ENCODE measurements at places on chromosomes 2 and 18.

GRCh38 chr2:174717273-174717672 is 47.0 kb downstream of the CHRNA1 start:
- DNase-seq, result no peak

- DNase-seq, result no peak
Measured at GRCh38 chr2:194363878-194364277, 1293.1 kb upstream of the SLC39A10 start.

GRCh38 chr2:45211636-45212035 is 202.4 kb upstream of the SIX2 start:
- DNase-seq, result peak; percentile 27

DNA sequence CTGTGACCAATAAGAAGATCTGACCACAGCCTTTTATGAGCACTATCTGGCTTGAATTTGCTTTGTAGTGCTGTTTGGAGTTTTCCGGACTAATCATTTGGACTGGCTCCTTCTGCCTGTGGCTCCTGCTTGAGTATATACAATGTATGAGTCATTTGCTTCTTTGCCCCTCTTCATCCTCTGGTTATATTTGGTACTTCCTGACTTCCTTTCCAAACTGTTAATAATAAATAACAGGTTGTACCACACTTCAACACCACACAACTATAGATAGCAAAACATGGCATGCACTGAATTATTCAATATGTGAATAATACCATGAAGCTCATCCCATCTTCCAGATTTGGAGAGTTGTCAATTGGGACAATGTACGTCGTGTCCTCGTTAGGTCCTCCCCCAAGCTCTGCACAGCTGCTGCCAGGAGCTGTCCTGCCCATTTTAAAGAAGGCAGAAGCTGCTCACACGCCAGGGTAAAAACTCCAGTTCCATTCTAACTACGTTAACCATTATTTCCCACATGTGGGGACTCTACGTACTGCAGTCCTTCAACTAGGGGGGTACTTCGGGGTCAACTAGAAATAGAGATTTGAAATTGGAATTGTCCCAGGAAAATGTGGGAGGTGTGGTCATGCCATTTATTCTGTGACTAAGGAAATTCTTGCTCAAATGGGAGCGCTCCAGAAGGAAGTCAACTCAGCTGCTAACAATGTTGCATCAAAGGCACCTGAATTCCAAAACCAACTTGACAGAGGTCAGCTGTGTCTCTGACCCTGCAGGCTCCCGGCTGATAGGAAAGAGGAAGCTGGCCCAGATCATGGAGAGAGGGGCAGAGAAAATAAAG is 38.1 kb downstream of the ST8SIA5 start:
- DNase-seq, result no peak

GRCh38 chr18:21599585-21600525 is 649 bp downstream of the ESCO1 start:
- peak; percentile 54 for DNase-seq

DNA sequence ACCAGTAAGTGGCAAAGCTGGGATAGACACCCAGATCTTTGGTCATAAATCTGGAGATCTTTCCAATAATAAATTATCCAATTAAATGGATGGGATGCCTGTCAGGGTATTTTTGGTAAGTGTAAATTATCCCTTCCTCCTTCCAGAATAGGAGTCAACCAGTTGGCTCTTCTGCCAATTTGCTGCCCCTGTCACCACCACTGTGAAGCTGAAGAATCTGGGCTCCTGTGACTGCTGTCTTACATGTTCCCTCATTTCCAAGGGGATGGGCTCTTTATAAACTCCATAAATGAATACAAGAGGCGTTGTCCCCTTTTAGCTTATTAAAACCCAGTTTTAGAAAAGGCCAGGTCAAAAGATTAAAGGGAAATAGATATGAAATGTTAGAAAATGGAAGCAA is 17.8 kb upstream of the BMP10 start:
- DNase-seq, result no peak

GRCh38 chr2:166238176-166238575 is 110.4 kb upstream of the SCN1A start:
- no peak for DNase-seq

GRCh38 chr2:228118940-228119339 is 62.5 kb downstream of the SPHKAP start:
- DNase-seq, result no peak

- no peak for DNase-seq
Measured at GRCh38 chr2:196914867-196915460, 11.5 kb downstream of the PGAP1 start.

DNA sequence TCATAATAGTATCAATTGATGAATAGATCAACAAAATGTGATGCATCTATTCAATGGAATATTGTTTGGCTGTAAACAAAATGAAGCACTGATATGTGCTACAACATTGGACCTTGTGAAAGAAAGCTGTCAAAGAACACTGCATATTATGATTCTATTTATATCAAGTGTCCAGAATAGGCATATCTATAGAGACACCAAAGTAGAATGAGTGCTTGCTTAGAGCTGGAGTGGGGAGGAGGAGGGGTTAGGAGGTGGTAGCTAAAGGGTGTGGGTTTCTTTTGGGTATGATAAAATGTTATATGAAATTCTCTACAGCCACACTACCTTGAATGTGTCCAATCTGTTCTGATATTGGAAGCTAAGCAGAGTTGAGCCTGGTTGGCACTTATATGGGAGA is 23.0 kb upstream of the MGAT5 start:
- DNase-seq, result no peak

- DNase-seq, result no peak
Measured at GRCh38 chr2:226338825-226339224, 460.8 kb downstream of the IRS1 start.

DNA sequence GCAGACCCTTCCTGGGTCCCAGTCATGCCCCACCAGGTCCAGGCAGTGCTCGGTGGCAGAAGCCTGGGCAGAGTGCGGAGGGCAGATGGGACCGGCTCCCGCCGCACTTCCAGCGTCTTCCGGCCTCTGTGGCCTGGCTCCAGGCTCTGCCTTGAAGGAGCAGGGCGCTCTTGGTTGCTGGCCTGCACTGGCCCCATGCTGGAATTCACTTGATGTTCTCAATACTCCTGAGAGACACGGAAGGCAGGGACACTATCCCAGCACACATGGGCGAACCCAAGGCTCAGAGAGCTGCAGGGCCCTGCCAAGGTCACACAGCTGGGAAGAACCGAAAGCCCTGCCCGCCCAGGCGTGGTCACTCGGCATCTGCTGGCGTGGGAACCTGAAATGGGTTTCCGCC is 87.6 kb upstream of the ODC1 start:
- DNase-seq, result no peak
